ENCODE measurements at places on chromosomes 16 and 17.

- no peak for DNase-seq
These were observed 18.2 kb downstream of the IL34 start for GRCh38 chr16:70664325-70665112.

DNA sequence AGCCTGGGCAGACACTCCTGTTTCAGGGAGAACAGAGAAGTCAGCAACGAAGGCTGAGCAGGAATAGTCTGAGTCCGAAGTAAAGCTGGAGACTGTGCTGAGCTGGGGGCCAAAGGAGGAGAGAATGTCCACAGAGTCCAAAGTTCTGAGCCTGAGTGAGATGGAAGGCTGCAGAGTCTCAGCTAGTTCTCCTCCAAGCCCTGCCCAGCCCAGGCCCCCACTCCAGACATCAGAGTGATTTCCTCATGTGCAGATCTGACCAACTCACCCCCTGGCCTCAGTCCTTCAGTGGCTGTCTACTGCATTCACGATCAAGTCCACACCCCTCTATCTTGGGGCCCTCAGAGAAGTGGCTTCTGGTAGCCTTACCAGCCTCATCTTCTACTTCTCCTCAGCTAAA is 21.6 kb downstream of the SLC13A5 start:
- no peak for DNase-seq

DNA sequence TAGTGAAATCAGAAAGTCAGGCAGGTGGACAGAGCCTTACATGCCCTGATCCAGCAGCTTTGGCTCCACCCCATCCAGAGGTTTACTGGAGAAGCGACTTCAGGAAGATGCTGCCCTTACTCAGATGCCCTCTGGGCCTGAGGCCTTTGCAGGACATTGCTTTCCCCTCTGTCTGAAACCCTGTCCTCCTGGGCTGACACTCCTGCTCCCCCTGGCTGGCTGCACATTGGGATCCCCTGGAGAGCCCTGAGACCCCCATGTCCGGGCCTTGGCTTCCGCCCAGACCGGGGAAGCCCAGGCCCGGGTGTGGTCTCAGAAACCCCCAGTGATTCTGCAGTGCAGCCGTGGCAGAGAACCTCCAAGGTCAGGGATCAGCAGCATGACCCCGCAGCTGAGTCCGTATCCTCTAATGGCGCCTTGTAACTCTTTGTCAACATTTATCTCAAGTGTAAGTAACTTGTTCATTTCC is 36.6 kb downstream of the BCO1 start:
- DNase-seq: no peak

DNA sequence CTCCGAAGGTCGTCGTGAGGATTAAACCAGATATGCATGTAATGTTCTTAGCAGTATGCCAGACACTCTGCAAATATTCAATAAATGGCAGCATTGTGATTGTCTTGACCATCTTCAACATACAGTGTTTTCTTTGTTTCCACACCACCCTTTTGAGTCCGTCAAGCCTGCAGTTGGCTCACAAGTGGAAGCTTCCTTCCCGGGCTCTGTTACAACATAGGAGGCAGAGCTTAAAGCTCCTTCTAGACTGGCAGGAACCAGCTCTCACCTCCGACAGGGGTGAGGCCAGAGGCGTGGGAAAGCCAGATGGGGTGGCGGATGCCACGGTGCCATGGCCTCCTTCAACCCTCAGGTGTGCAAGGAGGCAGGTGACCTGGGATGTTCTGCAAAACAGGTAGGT is 138.3 kb downstream of the FOXL1 start:
- DNase-seq: no peak

- DNase-seq: no peak
These were observed 6.1 kb downstream of the DBNDD1 start for GRCh38 chr16:90012991-90013745.

DNA sequence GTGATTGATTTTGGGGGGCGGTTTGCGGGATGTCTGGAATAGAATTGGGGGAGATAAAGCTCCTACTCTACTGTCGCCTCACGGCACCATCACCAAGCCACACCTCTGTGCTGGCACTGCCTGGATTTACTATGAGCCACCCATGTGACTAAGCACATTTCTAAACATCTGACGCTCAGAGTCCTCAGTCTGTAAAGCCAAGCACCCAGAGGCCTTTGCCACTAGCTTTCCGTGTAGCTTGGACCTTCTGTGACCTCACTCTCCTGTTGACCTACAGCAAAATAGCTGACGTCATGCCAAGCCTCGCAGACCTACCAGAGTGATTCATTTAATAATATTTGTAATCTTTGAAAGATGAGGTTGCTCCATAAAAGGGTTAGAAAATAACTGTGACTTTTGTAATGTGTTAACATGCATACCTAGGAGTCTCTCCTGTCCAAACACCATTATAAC is 38.5 kb upstream of the MYOCD start:
- DNase-seq: peak; percentile 98
